ENCODE measurements at places on chromosomes 16 and 17. TPM values are rescaled to one million over a fixed set of nuclear protein-coding genes. Genes with fewer than 3 reads are reported as not detected.

The MPP2 gene
- total RNA-seq: 6.4 TPM

The MPP3 gene
- total RNA-seq: 12.6 TPM

The CCL7 gene
- total RNA-seq: not detected

The XPO6 gene
- 87.5 TPM for total RNA-seq

The NIP7 gene
- 22.9 TPM for total RNA-seq

The KRT10 gene
- 37.5 TPM for total RNA-seq

DNA sequence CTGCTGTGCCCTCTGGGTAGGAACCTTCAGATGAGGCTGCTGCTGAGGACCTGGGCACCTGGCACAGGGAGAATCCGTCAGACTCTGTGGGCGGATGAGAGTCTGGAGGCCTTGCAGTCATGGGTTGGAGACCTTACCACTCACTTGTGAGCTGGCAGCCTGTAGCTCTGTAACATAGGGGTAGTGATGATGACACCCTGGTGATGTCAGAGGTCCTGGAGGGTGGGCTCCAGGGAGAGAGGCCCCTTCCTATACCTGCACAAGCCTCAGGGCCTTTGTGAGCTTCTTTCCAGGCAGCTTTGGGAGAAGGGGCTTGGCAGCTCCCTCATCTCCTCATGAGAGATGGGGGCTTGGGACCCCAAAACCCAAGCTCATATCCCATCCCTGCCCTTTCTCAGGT is 1.6 kb downstream of the MIEF2 start:
- peak overlapping the region; percentile 80 for H3K4me3 ChIP-seq
- peaks cover 5% of the 10 kb centered on the region for H3K36me3 ChIP-seq
- peaks cover 16% of the 10 kb centered on the region for H3K4me1 ChIP-seq
- peak overlapping the region; percentile 41 for H3K27ac ChIP-seq
- no peaks in the 10 kb centered on the region for H3K27me3 ChIP-seq

- no peak overlapping the region for H3K4me3 ChIP-seq
- H3K27ac ChIP-seq: no peak overlapping the region
- H3K27me3 ChIP-seq: no peaks in the 10 kb centered on the region
Observed at GRCh38 chr17:8687737-8688466, 56.7 kb downstream of the CCDC42 start.

- H3K4me1 ChIP-seq: no peaks in the 10 kb centered on the region
- DNase-seq: no peak
- no peak overlapping the region for H3K27ac ChIP-seq
- H3K27me3 ChIP-seq: peaks cover 4% of the 10 kb centered on the region
Observed at GRCh38 chr17:29905086-29905878, 24.7 kb downstream of the SSH2 start.

- H3K36me3 ChIP-seq: peaks cover 12% of the 10 kb centered on the region
- peak overlapping the region; percentile 93 for H3K27ac ChIP-seq
- H3K27me3 ChIP-seq: no peaks in the 10 kb centered on the region
Observed at GRCh38 chr17:67364847-67365737, 1.3 kb downstream of the PSMD12 start.

GRCh38 chr17:35936063-35936462 is 5.5 kb upstream of the RDM1 start:
- no peaks in the 10 kb centered on the region for H3K27me3 ChIP-seq
- H3K4me3 ChIP-seq: no peak overlapping the region
- DNase-seq: no peak
- H3K4me1 ChIP-seq: peaks cover 8% of the 10 kb centered on the region
- H3K27ac ChIP-seq: no peak overlapping the region

DNA sequence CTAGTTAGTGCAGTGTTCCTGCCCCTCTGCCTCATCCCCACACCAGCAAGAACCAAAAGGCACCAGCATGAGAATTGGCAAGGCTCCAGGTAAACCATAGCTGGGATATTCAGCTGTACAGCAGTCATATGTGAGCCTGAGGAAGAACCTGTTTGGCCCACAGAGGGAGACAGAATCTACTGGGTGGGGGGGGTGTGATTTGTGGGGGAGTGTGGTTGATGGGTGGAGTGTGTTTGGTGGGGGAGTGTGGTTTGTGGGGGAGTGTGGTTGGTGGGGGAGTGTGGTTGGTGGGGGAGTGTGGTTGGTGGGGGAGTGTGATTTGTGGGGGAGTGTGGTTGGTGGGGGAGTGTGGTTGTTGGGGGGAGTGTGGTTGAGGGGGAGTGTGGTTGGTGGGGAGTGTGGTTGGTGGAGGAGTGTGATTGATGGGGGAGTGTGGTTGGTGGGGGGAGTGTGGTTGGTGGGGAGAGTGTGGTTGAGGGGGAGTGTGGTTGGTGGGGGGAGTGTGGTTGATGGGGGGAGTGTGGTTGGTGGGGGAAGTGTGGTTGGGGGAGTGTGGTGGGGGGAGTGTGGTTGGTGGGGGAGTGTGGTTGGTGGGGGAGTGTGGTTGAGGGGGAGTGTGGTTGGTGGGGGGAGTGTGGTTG is 19.5 kb downstream of the MINK1 start:
- no peak for DNase-seq
- H3K36me3 ChIP-seq: peaks cover 3% of the 10 kb centered on the region
- no peak overlapping the region for H3K4me3 ChIP-seq
- H3K27me3 ChIP-seq: no peaks in the 10 kb centered on the region
- H3K4me1 ChIP-seq: peaks cover 23% of the 10 kb centered on the region
- H3K27ac ChIP-seq: peak overlapping the region; percentile 22

DNA sequence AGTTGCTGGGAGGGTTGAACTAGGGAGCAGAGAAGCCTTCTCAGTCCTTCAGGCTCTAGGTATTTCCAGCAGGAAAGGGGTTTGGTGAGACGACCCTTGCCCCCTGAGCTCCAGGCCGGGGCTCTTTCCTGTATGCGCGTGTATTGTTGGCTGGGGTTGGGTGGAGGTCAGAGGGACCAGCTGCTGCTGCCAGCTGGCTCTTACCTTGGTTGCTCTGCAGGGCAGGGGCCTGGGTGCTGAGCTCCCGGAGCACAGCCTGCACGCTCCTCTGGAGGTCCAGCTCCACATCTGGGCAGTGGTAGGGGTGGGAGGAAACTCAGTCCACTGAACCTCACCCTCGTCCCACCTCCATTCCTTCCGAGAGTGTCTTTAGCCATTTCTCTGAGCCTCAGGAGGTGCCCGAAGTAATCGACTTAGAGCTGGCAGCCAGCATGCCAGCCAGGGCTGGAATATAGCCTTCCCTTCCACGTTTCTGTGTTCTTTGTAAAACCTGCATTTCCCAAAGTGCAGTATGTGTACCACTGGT is 28.0 kb downstream of the PIK3R6 start:
- H3K4me3 ChIP-seq: no peak overlapping the region
- peaks cover 2% of the 10 kb centered on the region for H3K27me3 ChIP-seq
- H3K4me1 ChIP-seq: peaks cover 9% of the 10 kb centered on the region
- no peak overlapping the region for H3K27ac ChIP-seq
- DNase-seq: no peak
- no peaks in the 10 kb centered on the region for H3K36me3 ChIP-seq

DNA sequence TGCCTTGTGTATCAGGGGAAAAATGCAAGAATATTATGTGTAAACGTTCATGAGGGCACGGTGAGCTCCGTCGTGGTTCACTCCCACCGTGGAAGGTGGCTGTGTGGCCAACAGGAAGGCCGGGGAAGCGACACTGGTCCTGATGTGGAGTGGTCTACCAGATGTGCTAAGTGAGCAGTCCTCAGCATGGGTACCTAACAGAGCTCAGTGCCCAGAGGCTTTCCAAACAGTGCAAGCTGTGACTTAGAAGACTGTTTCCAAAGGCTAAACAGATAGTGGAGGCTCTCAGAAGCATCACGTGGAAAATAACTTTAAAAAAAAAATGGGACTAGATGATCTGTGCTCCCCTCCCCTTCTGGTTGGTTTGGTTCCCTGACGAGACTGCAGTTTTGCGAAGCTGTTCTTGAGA is 199.3 kb upstream of the CHMP6 start:
- peaks cover 16% of the 10 kb centered on the region for H3K36me3 ChIP-seq
- no peak overlapping the region for H3K27ac ChIP-seq
- DNase-seq: no peak
- H3K4me1 ChIP-seq: no peaks in the 10 kb centered on the region

GRCh38 chr17:82213251-82214011 is 789 bp upstream of the CCDC57 start:
- H3K4me3 ChIP-seq: peak overlapping the region; percentile 69
- no peak overlapping the region for H3K27ac ChIP-seq
- no peaks in the 10 kb centered on the region for H3K27me3 ChIP-seq
- H3K36me3 ChIP-seq: no peaks in the 10 kb centered on the region
- DNase-seq: no peak

DNA sequence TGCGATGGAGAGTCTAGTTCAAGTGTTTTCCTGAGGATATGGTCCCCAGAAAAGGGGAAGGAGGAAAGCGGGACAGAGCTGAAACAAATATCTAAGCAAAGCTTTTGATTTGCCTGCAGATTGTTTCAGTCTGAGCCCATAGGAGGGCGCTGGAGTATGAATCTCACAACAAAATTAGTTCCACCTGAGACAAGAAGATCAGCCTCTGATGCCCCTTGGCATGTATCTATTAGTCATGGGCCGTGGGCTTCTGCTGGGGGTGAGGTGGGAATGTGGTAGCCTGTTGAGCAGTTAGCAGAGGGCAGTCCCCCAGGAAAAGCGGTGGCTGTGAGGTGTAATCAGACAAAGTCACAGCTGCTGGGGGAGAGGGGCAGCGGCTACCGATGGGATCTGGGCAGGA is 446.9 kb downstream of the CA10 start:
- H3K27ac ChIP-seq: no peak overlapping the region
- H3K27me3 ChIP-seq: peaks cover 41% of the 10 kb centered on the region
- H3K36me3 ChIP-seq: no peaks in the 10 kb centered on the region
- H3K4me1 ChIP-seq: peaks cover 4% of the 10 kb centered on the region
- no peak for DNase-seq

DNA sequence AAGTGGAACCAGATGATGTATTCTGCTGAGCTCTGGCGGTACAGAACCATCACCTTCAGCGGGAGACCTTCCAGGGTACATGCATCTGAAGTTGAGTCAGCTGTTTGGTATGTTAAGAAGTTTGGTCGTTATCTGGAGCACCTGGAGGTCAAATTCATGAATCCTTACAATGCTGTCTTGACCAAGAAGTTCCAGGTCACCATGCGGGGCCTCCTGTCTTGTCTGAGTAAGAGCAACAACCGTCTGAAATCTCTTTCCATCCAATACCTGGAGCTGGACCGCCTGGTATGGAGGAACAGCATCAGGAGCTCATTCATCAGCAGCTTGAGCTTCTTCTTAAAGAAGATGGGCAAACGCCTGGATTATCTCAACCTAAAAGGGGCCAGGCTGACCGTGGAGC is 4.0 kb downstream of the FBXO39 start:
- DNase-seq: no peak
- no peaks in the 10 kb centered on the region for H3K36me3 ChIP-seq
- H3K4me1 ChIP-seq: peaks cover 7% of the 10 kb centered on the region

DNA sequence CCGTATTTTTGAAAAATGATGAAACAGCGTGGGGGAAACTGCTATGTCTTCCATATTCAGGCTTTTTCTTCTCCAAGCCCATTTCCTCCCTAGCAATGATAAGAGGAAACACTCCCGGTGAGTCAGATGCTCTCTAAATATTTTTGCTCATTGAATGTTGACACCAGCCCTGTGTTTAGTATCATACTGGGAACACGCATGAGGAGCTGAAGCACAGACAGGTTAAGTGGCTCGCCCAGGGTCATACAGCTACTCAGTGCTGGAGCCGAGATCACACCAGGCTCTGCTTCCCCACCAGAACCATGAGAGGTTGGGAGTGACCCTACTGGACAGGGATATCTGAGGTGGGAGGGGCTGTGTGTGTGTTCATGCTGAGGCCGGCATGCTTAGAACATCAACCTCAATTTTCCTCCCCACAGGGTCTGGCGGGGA is 37.8 kb upstream of the ADGRG1 start:
- no peaks in the 10 kb centered on the region for H3K36me3 ChIP-seq
- peaks cover 11% of the 10 kb centered on the region for H3K27me3 ChIP-seq
- no peak overlapping the region for H3K27ac ChIP-seq
- H3K4me3 ChIP-seq: no peak overlapping the region

DNA sequence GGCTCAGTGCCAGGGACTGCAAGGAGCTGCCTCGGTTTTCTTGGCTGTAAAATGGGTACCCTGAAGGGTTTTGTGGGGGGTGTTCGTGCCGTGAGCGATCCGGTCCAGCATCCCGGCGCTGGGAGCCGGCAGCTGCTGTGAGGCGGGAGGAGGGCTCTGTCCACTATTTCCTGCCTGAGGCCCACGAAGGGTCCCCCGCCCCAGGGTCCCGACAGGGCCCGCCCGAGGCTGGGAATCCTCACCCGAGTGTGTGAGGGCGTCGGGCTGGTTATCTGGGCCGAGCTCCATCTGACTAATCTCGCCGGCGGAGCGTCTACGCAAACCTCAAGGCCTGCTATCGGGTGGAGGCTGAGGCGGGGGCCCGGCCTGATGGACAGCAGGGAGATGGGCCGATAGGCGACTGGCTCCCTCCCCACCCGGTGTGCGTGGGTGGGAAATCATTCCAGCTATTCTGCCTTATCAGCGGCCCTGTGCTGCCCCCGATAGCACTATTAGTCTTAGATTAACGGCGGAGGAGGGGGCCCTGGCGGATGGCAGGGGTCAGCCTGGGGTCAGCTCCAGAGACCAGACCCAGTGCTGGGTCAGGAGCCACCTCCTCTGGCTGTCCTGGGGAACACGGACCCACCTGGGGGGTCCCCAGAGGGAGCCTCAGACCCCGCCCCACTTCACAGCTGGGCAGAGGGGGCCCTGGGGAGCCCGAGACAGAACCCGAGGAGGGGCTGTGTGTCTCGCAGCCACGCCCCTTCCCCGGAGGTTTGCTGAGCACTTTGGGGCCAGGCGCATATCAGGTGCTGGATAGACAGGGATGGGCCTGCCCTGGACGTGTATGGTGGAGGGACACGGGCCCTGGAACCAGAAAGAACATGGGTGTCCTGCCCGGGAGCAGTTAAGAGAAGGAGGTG is 44.7 kb downstream of the ZFPM1 start:
- H3K4me1 ChIP-seq: peaks cover 17% of the 10 kb centered on the region
- H3K4me3 ChIP-seq: no peak overlapping the region
- H3K36me3 ChIP-seq: peaks cover 4% of the 10 kb centered on the region

- H3K27me3 ChIP-seq: peaks cover 56% of the 10 kb centered on the region
- DNase-seq: no peak
- peaks cover 13% of the 10 kb centered on the region for H3K4me1 ChIP-seq
- H3K27ac ChIP-seq: no peak overlapping the region
- no peak overlapping the region for H3K4me3 ChIP-seq
Observed at GRCh38 chr16:85902366-85903155, 3.6 kb downstream of the IRF8 start.

GRCh38 chr16:85046472-85046916 is 18.9 kb downstream of the KIAA0513 start:
- H3K4me3 ChIP-seq: no peak overlapping the region
- H3K27ac ChIP-seq: peak overlapping the region; percentile 84
- peaks cover 1% of the 10 kb centered on the region for H3K36me3 ChIP-seq

DNA sequence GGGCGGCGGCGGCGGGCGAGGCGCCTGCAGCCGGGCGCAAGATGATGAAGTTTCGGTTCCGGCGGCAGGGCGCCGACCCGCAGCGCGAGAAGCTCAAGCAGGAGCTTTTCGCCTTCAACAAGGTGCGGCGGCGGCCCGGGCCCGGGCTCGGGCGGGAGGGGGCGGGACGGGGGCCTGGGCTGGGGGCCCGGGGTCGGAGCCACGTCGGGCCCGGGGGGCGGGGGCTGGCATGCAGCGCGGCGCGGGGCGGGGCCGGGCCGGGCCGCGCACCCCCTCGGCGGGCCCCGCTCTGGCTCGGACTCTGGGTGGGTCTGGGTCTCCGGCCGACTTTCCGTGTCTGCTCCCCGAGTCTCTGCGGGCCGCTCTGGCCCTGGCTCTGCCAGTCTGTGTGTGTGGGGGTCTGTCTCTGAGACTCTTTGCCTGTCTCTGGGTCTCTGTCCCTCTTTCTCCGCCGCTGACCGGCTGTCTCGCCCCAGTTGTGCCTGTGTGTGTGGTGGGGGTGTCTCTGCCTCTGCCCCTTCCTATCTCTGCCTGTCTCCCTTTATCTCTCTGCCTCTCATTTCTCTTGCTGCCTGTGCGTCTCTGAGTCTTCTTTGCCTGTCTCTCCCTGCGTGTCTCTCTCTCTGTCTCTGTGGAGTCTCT is 328 bp downstream of the LLGL1 start:
- no peaks in the 10 kb centered on the region for H3K36me3 ChIP-seq
- H3K4me1 ChIP-seq: peaks cover 28% of the 10 kb centered on the region

Data from progenitor cell of endocrine pancreas (in vitro differentiated cells).